ENCODE measurements at places on chromosomes 11 and 22. TPM values are rescaled to one million over a fixed set of nuclear protein-coding genes. Genes with fewer than 3 reads are reported as not detected.

The LSP1 gene
- total RNA-seq, result not detected

The UPK3A gene
- total RNA-seq, result not detected

The CDC42EP2 gene
- total RNA-seq, result 25.7 TPM

GRCh38 chr11:11478687-11479086 is 125.6 kb upstream of the CSNK2A3 start:
- DNase-seq, result no peak

DNA sequence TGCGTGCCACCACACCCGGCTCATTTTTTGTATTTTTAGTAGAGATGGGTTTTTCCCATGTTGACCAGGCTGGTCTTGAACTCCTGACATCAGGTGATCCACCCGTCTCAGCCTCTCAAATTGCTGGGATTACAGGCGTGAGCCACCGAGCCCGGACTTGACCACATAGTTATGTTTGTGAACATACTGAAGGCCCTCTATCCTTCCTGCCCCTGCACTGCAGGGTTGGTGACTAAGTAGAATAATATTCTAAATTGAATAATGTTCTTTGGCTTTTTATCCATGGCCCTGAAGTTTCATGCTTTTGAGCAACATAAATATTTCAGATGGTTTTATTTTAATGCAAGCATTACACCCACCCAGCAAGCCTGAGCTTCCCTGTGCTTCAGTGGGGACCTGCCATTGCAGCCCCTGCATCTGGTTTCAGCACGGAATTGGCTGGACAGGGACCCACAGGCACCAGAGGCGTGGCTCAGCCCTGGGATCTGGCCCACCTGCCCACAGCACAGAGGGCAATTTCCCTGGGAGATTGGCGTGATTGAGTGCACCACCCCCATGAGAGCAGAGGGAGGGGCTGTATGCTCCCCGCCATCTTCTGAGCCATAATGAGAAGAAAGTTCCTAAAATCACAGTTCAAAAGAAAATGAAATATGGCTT is 460.5 kb downstream of the BRD1 start:
- DNase-seq, result no peak

DNA sequence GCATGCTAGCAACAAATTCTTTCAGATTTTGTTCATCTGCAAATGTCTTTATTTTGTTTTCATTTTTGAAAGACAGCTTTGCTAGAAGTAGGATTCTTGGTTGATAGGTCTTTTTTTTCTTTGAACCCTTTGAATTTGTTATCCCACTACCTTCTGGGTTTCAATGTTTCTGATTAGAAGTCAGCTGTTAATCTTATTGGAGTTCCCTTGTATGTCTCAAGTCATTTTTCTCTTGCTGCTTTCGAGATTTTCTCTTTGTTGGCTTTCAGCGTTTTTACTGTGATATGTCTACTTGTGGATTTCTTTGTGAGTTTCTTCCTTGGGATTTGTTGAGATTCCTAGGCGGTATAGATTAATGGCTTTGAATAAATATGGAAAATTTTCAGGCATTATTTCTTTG is 27.2 kb upstream of the MS4A8 start:
- no peak for DNase-seq

- DNase-seq, result no peak
These were observed 32.1 kb downstream of the USH1C start for GRCh38 chr11:17512101-17512500.

DNA sequence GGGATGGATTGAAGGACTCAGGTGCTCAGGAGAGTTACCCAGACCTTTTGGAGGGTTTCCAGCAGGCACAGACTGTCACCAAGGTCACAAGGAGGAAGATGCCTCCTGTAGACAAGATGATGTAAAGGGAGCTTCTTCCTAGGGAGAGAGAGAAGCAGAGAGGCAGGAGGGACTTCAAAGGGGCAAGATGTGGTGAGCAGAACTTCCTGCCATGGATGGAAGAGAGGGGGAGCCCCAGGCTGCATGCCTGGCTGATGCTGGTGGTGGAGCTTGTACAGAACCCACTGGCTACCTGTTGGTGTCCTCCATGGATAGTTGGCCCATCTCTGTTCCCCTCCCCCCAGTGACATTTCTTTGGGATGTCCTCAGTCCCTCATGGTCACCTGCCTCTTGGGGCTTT is 4.2 kb downstream of the HEPN1 start:
- DNase-seq, result no peak
